Brain (organoid and tissue), 16 donors: ENCODE measurements at places on chromosomes 3 and 15.
A peak's percentile ranks its signal among the peaks of the same experiment; 100 is the strongest.

GRCh38 chr3:143653493-143653892 is 194.8 kb downstream of the SLC9A9 start:
- DNase-seq, result no peak

DNA sequence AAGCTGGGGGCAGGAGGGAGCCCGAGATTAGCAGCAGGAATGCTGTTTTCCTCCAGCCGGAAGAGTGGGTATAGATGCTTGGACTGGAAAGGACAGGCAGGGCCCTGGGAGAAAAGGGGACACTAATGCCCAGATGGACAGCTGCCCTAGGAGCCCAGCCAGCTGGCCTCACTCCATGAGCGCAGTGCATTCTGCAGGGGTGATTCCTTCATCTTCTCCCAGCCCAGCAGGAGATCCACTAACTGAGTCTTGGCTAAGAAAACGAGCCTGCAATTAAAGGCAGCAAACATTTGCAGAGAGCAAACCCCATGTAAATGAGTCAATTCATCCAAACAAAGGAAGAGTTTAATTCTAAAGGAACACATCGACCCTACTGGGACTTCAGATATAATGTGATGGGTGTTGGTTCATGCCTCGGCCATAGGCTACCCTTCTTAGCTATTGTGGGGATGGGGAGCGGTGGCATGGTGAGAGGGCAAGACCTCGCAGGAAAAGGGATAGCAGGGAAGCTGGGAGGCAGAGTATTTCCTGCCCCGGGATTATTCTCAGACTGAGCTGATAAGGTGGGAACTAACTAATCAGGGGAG is 13.3 kb upstream of the MINAR1 start:
- peak; percentile 77 for DNase-seq

DNA sequence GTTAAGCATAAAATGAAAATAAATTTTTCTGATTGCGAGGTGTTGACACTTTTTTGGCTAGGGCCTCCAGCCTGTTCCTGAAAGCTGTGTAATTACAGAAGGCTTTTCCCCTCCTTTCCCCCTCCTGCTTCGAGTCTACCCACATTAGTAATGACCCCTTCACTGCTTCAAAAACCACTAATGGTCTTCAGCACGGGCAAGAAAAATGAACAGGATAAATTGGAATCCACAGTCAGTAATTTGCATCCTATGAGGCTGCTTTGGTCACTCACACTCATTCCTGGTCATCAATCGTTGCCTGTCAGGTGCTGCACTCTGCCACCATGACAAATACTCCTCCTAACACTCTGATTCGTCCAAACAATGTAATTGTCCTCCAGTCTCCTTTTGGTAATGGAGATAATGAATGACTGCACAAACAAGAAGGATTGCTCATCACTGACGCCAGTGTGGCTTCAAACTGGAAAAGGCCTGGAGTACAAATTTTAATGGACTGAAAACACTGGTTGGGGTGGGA is 148.6 kb downstream of the MEIS2 start:
- peak; percentile 85 for DNase-seq

- no peak for DNase-seq
Observed at GRCh38 chr15:72535911-72536310, 61.8 kb downstream of the ARIH1 start.

DNA sequence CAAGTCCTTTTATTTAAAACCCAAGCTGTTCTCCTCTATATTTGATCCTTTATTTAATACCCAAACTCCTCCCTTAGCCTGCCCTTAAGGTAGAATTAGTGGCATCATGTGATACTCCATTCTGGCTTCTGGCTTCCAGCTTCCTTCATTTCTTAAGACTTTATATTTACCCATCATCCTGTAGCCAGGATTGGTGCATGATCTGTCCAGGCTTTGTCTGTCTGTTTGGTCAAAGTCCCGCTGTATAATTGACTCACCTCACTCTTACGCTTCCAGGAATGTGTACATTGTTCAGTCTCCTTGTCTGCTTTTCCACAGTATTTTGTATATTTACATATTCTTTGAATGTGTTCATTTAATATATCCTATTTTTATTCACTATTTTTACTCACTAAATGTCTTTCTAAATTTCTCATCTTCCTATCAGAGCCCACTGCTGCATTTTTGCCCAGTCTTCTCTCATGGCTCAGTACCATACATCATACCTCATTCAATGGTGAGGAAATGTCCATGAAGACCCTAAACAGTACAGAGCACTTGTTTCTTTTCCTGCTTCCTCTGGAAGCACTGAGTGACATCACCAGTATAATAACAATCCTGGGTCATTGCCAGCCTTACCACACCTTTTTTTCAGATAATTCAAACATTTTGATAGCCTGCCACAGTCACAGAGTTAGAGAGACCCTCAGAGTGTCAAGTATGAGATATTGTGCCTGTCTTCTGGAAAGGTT is 31.5 kb downstream of the TMEM108 start:
- DNase-seq, result no peak
